ENCODE measurements at places on chromosomes 3 and 15.

DNA sequence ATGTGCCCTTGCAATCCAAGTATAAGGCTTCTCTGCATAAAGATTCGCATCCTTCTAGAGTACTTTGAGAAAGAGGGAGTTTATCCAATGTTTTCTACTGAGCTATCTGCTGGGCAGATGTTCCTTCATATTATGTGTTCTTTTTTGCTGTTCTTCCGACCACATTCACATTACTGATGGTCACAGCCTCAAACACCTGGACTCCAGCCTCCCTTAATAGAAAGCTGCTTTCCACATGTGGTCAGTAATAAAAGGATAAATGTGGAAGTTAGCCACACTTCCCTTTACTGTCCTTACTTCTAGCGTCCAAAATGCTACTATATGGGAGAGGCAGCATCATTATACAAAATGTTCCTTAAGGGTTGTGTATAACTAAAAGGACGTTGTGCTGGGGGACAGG, 116.9 kb downstream of the CD47 start:
- no peak for DNase-seq

GRCh38 chr3:27357665-27358258, 11.4 kb downstream of the NEK10 start:
- DNase-seq, result peak; percentile 33

DNA sequence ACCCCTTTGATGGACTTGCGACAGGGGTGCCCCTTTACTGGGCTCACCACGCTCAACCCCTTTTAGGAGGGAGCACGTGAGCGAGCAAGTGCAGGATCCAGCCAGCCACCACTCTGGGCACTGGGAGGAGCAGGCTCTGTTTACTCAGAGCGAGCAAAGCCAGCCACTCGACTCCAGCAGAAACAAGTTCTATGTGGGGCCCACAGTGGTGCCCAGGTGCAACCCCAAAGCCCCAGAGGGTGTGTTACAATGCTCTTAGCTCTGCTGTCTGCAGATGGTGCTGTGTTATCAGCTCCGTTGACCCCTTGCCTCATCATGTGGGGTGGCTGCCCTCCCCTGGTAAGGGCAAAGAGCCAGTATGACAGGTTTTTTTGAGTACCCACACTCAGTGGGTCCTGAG, 120.3 kb upstream of the SUCLG2 start:
- no peak for DNase-seq

- DNase-seq, result no peak
Measured at GRCh38 chr3:106047221-106047620, 178.4 kb upstream of the CBLB start.

DNA sequence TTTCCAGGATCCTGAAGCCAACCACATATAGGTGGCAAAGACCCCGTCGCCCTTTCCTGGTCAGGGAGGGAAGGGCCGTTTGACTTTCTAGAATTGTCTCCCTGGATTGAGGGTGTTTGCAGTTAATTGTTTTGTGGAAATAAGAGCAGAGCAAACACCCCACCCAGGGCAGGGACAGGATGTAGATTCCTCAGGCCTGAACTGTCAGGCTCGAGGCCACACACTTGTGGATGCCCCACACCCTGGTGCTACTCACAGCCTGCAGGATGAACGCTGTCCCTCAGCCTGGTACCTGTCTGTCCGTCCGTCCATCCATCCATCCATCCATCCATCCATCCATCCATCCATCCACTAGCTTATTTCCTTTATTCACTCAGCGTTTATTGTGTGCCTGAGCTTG, 29.9 kb upstream of the FLNB start:
- DNase-seq, result no peak

GRCh38 chr3:156803952-156804741, 22.0 kb upstream of the LEKR1 start:
- DNase-seq, result no peak

GRCh38 chr15:27037501-27037900, 66.5 kb downstream of the GABRG3 start:
- DNase-seq, result no peak

- DNase-seq, result no peak
Measured at GRCh38 chr15:53457479-53457878, 302.0 kb downstream of the WDR72 start.

GRCh38 chr3:10417847-10418246, 87.5 kb downstream of the ATP2B2 start:
- no peak for DNase-seq

DNA sequence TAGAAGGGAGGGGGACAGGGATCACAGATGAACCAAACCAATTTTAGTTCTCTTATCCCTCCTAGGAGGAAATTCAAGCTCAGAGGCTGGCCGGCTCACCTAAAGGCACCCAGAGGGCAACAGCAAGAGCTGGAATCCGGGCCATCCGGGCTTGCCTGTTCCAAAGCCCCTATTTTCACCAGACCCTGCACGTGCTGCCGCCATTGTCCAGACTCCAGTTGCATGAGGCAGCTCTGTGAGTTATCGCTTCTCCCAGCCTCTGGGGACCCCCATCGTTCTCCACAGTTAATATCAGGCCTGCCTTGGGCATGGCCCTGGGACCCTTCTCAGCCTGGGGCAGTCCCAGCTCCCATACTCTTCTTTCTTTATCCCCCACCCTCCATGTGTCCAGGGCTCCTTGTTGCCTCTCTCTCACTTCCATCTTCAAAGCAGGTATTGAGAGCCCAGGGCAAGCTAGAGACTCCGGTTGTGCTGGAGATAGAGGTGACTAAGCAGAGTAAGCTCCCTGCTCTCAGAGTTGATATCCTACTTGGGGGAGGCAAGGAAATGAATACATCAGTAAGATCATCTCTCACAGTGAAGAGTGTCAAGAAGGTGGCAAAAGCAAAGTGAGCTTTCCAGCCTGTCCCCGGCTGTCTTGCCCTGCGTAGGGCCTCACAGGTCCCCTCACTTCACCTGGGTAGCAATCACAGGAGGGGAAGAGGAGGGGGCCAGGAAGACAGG, 322.8 kb downstream of the UACA start:
- DNase-seq, result no peak

GRCh38 chr15:47786371-47786770, 69.1 kb downstream of the SEMA6D start:
- DNase-seq, result no peak

- no peak for DNase-seq
Measured at GRCh38 chr3:99845331-99845730, 27.7 kb downstream of the CMSS1 start.

- no peak for DNase-seq
Measured at GRCh38 chr3:151431940-151432339, 28.9 kb downstream of the IGSF10 start.

DNA sequence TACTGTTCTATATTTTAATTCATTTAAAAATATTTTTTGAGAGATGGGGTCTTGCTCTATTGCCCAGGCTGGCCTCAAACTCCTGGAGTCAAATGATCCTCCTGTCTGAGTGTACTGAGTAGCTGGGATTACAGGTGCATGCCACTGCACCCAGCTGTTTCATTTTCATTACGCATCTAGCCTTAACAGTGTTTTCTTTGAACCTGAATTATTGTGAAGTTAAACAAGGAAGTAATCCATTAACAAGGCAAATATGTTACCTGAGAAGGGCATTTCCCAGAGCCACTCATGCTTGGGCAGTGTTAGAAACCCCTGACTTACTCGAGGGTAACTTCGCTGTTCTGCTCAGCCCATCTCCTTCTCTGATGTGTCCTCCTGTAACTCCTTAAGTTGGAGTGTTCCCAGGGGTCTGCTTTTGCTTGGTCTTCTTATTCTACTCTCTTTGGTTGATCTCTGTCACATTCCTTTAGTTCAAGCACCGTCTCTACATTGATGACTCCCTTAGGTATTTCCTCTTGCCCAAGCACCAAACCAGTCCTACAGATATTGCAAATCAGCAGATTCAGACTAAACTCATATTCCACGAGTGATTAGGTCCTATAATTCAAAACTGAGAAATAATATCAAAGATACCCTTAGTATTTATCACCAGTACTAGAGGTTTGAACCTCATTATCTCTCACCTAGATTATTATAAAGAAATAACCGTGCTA, 107.9 kb downstream of the STAC start:
- no peak for DNase-seq

GRCh38 chr15:65081270-65081669, 4.7 kb downstream of the KBTBD13 start:
- DNase-seq, result no peak

DNA sequence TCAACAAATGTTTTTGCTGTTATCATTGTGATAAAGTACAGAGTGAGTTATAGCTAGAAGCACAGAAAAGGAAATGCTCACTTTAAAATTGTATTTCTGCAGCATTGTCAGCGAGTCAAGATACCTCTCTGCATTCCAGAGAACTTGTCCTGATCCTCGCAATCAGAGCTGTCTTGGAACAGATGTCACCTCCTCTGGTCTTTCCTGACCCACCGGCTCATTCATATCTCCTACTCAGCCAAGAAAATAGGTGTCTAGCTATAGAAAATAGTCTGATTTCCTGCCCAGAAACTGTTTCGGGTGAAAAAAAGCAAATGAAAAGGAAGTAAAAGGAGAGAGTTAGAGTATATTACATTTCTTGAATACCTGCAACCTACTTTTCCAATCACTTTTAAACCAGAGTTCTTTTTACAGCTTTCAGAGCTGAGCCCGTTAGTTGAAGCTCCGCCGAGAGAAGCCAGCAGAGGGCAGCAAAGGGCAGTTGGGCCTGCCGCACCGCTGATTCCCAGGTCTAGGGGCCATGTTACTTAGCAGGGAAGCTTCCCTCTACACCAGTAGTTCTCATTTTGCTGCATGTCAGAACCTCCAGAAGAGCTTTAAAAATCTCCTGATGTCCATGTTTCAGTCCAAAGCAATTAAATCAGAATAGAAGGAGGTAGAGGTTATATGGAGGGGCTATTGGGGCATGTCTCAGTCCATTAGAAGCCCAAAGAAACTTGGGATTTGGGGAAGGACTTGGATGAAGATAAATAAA, 185.7 kb upstream of the THRB start:
- DNase-seq, result peak; percentile 76

DNA sequence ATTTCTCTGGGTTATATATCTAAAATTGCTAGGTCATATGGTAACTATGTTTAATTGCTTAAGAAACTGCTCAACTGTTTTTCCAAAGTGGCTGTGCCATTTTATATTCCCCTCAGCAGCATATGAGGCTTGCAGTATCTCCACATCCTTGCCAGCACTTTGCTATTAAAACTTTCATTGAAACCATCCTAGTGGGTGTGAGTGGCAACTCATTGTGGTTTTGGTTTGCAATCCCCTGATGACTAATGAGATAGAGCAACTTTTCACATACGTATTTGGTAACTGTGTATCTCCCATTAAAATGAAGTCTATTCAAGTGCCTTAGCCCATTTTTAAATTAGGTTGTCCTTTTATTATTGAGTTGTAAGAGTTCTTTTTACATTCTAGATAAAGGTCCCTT, 17.3 kb downstream of the KPNA1 start:
- DNase-seq, result no peak

- no peak for DNase-seq
Measured at GRCh38 chr15:47607695-47608094, 109.6 kb upstream of the SEMA6D start.

DNA sequence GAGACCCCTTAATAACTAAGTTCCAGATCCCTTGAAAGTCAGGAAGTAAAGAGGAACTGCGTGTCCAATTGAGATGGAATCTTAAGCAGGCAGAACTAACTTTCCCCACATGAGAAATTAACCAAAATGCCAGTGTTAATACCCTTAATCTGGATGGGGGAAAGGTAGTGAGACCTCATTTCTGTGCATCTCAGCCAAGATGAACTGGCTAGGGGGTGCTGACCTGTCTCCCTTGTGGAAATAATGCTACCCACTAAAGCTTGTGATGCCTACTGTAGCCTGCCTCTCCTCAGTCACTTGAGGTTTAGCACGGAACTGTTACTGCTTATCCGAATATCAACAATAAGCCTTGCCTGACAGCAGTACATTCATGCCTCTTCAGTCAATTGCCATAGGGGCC, 15.1 kb downstream of the BOC start:
- no peak for DNase-seq

DNA sequence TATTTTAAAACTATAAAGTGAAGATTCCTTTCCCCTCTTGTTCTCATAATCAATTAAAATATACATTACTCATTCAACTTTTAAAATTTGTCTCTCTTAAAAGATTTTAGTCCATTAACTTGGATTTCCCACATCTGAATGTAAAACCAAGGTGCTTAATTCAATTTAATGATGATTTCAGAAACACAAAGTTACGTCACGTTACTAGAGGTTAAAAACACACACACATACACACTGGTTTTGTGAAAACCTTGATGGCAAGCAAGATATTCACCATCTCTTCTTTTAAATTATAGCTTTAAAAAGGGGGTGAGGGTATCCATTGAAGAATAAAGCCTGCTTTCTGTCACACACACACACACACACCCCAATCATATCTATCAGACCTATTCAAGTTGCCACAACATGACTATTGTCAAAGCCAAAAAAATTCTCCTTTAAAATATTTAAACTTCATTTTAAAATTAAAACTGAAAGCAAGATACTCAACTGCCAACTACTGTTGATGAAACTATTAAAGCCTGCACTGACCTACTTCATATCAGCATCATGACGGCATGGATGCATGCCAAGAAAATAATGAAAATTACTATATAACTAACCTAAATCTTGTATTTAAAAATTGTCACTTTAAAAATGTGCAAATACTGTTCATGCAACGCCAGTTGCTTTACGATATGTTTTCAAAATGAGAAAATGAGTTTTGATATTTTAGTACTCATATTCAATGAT, 2.1 kb downstream of the RFX7 start:
- DNase-seq, result peak; percentile 16

GRCh38 chr15:24940236-24940635, 14.6 kb upstream of the SNRPN start:
- no peak for DNase-seq

- no peak for DNase-seq
Measured at GRCh38 chr3:71069797-71070196, 513.7 kb downstream of the FOXP1 start.

- DNase-seq, result no peak
Measured at GRCh38 chr15:44710236-44711095, 657 bp downstream of the PATL2 start.

- DNase-seq, result no peak
Measured at GRCh38 chr15:47726399-47726823, 9.1 kb downstream of the SEMA6D start.

GRCh38 chr3:46293035-46293724, 50.9 kb downstream of the CCR3 start:
- no peak for DNase-seq

- peak; percentile 42 for DNase-seq
Measured at GRCh38 chr3:182092662-182093262, 381.0 kb downstream of the SOX2 start.

GRCh38 chr3:132289316-132289715, 27.9 kb upstream of the ACP3 start:
- no peak for DNase-seq

- DNase-seq, result no peak
Measured at GRCh38 chr3:61979638-61980037, 393.7 kb downstream of the FEZF2 start.

DNA sequence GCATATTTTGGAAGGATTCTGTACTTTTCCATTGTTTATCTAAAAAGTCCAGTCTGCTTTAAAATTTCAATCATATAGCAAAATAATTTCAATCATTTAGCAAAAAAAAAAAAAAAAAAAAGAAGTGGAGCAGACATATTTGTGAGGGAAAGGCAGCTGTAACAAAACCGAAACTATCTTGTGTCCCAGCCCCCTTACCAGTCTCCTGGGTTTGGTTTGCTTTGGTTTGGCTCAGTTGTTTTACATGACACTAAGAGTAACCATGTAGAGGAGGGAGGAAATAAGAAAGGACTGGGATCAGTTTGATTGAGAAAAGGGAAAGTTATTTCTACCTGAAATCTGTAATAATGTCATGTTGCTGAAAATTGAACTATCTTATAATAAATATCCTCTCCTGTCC, 158.8 kb upstream of the GADL1 start:
- DNase-seq, result no peak

- DNase-seq, result no peak
Measured at GRCh38 chr3:51276046-51276445, 109.0 kb upstream of the MANF start.
